ENCODE measurements at places on chromosomes 12 and 14.

DNA sequence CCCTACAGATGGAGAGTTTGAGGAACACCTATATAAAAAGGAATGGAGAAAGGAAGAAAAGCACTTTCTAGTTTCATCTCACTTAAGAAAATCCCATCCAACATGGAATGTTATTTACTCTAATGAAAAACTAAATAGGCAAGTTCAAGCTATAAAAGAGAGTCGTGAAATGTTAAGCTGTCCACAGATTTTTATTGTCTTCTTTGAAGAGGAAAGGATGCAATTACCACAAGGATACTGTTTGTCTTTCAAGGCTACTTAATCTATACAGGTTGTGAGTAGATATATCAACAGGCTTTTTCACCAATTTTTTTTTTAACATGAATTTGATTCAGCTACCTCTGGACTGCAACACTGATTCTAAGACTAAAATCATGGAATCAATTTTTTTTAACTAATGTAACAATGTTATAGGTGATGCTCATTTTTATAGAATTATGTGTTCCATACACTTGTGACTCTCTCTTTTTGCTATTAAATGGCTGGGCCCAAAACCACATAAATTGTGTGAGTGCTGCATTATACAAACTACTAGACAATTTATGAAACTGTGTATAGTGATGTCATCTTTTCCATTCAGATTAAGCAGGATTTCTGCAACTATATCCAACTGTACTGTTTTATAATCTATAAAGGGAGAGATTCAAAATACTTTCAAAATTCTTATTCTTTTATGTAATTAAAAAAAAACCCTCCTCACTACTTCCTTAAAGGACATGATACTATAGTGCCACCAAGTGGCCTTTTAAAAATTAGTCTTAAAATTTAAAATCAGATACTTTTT, 26.8 kb upstream of the BMAL2 start:
- no peak for DNase-seq

DNA sequence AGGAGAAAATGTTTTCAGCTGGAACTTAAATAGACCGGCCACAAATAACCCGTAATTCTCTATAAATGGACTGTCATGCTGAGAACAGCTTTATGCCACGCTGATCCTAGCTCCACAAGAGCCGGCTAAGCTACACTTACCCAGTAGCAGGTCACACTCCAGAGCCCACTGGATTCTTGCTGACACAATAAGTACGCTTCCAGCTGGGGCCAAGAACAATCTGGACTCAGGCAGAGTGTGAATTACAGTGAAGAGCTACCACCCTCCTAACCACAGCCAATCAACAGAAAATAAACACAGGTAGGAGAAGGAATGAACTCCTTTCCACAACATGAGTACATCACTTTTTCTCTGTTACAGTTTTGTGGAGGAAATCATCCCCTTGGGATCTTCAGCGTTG, 531.3 kb downstream of the GALC start:
- peak; percentile 11 for DNase-seq

- no peak for DNase-seq
Observed at GRCh38 chr12:16150276-16150675, 127.2 kb downstream of the SLC15A5 start.

GRCh38 chr12:92425165-92425564, 277.6 kb upstream of the PLEKHG7 start:
- DNase-seq = no peak

DNA sequence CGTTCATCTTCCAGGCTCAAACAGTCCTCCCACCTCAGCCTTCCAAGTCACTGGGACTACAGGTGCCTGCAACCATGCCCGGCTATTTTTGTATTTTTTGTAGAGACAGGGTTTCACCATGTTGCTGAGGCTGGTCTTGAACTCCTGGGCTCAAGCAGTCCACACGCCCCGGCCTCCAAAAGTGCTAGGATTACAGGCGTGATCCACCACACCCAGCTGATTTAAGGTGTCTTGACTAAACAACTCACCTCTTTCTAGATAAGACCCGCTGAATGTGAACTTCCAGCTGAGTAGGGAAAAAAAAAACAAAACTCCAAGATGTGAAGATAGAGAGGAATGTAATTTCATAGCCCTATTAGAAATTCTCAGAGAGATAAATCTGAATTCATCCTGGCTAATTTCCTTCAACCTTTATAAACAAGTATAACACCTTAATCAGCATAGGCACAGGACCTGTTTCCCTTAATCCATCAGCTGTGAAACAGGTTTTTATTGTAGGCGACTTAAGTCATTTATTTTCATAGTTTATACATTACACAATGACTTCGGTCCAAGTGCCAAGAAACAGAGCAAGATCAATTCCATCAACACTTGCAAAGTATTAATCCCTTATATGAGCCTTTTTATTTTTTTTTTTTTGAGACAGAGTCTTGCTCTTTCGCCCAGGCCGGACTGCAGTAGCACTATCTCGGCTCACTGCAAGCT, 51.5 kb downstream of the HCAR2 start:
- no peak for DNase-seq

- no peak for DNase-seq
Observed at GRCh38 chr12:86228656-86229055, 27.5 kb downstream of the MGAT4C start.

GRCh38 chr12:45726603-45727300, 2.8 kb upstream of the ARID2 start:
- no peak for DNase-seq

DNA sequence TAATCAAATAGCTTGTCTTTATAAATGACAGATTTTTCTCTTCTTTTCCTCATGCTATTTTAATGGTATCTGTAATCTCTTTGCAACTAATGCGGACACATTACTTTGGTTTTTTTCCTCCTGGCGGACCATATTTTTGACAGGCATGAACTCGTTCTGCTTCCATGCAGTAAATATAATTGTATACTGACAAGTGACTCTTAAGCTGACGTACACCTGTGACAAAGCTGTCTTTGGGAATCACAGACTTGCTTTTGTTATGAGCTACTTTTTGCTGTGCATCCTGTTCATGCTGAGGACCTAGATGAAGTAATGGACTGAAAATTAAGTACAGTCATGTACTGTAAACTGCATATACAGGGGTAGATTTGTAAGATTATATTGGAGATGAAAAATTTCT, 434.3 kb upstream of the TMTC1 start:
- DNase-seq = no peak

DNA sequence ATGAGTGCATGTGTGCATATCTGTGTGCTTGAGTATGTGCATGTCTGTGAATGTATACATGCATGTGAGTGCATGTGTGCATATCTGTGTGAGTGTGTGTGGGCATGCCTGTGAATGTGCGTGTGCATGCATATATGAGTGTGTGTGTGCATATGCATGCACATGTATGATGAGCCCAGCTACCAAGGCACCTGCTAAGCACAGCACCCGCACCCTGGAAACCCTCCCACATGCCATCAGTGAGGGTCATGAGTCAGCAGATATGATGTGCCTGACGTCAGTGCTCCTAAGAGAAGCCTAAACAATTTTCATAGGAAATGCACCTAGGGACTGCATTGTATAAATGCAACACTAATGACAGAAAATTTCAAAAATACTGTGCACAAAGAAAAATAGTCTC, 151.1 kb downstream of the KIF26A start:
- DNase-seq = no peak

GRCh38 chr14:50770586-50770985, 60.4 kb downstream of the NIN start:
- no peak for DNase-seq

DNA sequence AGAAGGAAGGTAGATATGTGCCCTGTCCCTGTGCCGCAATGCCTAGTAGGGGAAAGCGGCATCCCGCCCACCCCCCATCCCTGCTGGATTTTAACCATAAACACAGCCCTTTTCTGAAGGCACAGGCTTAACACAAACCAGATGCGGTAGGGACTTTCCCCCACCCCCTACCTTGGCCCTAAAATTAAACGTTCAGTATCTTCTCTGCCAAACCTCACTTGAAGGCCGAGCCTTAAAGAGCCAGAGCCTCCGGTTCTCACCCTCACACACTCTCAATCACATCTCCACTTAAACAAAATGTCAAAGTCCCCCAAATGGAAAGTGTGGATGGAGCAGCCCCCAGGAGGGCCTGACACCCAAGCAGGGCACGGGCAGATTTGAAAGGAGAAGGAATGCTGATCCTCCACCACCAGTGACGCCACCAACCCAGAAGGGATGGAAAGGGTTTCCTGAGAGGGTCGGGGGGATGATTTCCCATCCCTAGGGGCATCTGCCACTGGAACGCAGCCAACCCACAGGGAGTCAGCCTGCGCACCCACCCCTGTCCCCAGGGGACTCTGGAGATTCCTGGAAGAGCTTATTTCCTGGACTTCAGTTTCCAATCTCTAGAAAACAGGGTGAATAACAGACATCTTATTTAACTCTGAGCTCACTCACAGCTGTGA, 26.4 kb downstream of the ACTN1 start:
- DNase-seq = no peak

DNA sequence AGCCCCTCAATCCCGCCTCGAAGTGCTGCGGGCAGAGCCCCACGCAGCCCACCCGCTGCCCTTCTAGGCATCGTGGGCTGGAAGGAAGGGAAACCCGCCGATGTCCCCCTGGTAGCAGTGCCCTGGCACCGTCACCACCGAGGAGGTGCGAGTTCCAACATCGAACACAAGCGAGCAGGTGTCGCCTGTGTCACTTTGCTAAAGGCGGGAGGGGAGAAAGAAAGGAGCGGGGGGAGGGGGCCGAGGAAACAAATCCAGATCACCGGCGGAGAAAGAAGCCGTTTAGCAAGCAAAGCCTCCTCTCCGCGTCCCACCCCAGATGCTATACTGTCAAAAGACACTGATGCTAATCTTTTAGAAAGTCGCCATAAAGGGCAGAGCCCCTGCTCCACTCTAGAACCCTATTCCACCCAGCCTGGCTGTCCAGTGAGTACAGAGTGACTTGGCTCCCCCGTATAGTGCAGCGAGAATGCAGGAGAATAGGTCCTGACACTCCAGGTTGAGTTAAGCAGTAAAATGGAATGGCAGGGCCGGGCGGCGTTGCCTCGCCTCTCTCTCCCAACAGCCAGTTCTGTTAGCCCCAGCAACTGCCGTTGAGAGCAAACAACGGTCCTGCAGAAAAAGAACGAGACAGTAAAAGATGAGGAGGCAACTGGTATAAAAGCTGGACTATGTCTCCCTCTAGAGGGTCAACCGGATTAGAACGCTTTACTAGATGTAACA, 67.9 kb upstream of the USP15 start:
- DNase-seq = peak; percentile 83

DNA sequence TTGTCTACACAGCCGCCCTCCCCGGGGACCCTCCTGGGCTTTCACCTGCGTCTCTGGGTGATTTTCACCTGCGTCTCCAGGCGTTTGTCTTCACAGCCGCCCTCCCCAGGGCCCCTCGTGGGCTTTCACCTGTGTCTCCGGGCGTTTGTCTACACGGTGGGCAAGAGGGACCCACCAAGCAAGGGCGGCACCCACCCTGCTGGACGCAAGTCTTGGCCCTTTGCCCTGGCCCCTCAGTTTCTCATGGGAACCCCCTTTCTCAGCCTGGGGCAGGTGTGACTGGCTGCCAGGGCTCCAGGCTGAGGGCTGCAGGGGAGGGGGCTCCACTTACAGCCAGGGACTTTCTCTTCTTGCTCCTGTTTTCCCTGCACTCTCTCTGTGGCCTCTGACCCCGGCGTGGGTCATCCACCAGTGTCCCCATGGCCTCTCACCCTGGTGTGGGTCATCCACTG, 68.6 kb upstream of the GALNT9 start:
- no peak for DNase-seq

GRCh38 chr12:131226345-131227265, 272.9 kb downstream of the ADGRD1 start:
- DNase-seq = no peak

GRCh38 chr14:99524091-99524661, 43.0 kb downstream of the CCNK start:
- no peak for DNase-seq

- no peak for DNase-seq
Observed at GRCh38 chr12:6747216-6747615, 5.7 kb downstream of the MLF2 start.

GRCh38 chr14:61899497-61899896, 137.3 kb downstream of the SNAPC1 start:
- no peak for DNase-seq

DNA sequence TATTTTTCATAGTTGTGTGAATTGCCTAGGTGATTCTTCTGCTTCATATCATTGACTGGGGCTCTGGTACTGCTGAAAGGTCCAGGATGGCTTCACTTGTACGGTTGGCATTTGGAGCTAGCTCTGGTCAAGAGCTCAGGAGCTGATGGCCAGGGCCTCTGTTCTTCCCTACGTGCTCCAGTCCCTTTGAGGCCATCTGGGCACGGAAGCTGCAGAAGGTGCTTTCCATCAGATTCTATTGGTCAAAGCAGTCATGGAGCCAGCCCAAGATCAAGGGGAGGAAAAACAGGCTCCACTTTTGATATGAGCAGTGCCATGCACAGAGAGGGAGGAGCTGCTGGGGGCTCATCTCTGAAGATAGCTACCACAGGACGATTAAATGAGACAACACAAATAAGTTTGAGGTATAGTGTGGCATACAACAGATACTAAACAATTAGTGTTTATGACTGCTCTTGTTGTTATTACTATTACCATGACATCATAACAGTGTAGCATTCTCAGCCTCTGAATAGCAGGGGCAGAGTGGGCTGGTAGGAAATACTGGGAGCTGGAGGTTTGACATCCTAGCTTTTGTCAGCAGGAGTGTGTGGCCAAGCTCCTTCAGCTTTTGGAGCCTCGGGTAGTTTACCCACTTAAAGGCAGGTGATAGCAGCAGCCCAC, 10.4 kb downstream of the KRT83 start:
- DNase-seq = no peak

DNA sequence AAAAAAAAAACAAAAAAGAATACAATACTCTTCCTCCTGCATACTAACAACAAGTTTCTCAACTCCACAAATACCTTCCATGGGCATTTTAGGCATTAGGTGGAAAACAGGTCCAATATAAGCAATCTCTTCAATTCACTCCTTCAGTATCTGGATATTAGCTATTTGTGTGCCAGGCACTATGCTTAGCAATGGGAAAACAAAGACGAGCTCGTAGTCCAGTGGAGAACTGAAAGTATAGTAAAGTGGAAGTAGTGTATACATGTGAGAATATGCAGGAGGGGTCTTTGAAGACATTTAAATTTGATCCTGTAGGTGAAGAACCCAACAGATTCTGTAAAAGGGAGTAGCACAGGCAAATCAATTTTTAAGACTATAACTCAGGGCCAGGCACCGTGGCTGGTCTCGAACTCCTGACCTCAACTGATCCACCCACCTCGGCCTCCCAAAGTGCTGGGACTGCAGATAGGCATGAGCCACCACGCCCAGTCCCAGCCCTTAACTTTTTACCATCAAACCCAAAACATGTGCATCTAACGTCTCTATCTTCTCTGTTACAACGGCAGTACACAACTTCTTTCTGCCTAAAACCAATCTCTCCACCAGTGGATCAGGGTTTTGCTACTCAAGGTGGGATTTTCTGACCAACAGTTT, 10.6 kb downstream of the HECTD1 start:
- DNase-seq = no peak

- no peak for DNase-seq
Observed at GRCh38 chr14:99568567-99569560, 35.1 kb downstream of the CCDC85C start.

- no peak for DNase-seq
Observed at GRCh38 chr12:102962986-102963385, 5.5 kb downstream of the ASCL1 start.
